ENCODE measurements at places on chromosomes 11 and 22.

GRCh38 chr11:30356391-30356790 lies 33.5 kb downstream of the ARL14EP start:
- no peak for DNase-seq

- DNase-seq: peak; percentile 74
Observed at GRCh38 chr11:72642043-72642883, 32.0 kb downstream of the PDE2A start.

DNA sequence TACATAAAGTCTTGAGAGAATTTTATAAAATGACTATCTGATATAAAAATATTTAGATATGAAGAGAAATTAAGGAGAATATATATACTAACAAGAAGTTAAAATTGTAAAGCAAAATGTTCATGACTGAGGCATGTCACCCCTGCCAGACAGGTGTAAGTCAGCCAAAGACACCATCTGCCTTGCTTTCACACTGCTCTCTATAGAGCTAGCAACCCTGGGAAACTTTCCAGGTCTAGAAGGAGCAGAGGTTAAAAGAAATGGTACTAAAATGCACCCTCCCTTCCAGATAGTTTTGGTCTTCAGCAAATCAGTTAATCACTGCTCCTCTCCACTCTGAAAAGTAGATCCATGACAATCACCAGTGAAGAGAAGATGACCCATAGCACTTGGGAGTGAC lies 16.5 kb downstream of the PPP2R1B start:
- DNase-seq: no peak

DNA sequence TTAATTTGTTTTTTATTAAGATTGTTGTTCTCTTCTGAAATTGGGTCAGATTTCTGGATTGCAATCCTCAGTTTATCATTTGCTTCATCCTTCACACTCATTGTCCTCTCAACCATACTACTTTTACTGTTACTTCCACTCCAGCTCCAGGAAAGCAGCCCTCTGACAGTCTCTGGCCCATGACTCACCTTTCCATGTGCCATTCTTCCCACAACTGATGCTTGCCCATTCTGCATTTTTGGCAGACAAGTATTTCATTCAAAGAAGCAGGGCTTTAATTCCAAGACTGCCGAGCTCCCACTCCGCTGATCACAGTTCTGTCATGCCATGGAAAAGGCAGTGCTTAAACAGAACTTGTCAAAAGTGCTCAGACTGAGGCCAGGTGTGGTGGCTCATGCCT lies 139.2 kb downstream of the WNT11 start:
- no peak for DNase-seq

DNA sequence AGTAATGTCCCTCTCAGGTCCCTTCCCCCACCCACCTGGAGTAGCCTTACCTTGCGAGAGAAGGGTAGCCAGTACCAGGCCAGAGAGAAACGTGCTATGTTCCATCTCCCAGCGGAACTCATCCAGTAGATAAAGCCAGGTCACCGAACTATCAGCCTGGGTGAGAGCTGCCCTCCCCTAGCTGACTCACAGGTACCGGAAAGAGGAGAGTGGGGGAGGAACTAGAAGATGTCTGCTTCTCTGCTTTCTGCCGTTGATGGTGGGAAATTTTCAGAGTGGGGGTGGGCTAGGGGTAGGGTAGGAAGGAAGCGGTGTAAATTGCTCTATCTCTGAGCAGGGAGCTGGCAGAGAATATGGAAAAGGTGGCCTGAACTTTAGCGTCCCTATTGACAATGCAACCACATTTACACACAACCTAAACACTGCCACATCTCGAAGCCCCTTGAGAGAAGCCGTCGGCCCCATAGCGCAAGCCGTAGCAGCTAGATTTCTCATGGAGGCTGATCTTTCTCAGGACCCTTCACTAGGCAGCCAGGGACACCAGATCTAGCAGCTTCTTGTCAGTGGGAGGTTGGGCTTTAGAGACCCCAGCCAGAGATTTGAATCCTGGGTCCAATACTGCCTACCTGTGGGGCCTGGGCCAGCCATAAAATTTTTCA lies at the start of gene CD3D:
CD3D (minus strand) TSS at position 203 of the 659 bp plus-strand sequence; CDS start at position 105, 98 bp downstream.
- no peak for DNase-seq

GRCh38 chr11:73963861-73964260 lies 13.0 kb downstream of the DNAJB13 start:
- DNase-seq: no peak
